ENCODE measurements at places on chromosomes 12 and 14.

GRCh38 chr12:95970905-95971304, 25.2 kb downstream of the HAL start:
- peaks cover 12% of the 10 kb centered on the region for H3K4me1 ChIP-seq
- H3K27ac ChIP-seq, result no peak overlapping the region
- H3K4me3 ChIP-seq, result no peak overlapping the region
- no peak for DNase-seq
- no peaks in the 10 kb centered on the region for H3K27me3 ChIP-seq

DNA sequence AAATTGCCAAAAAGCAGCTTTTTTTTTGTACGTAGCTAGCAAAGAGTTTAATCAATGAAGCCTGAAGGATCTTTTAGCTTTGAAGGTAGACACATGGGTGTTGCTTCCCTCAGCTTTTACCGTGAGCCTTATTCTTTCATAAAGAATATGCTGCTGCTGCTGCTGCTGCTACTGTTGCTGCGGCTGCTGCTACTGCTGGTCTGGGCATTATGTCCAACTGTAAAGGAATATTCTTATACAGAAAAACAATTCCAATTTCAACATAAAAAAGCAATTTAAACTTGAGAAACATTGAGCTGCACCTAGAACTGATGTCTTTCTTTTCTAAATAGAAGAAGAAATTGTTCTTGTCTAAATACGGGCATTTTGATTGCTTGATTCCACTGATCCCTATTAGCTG, 38.9 kb upstream of the PPP1R12A start:
- H3K36me3 ChIP-seq, result no peaks in the 10 kb centered on the region
- DNase-seq, result no peak
- H3K27ac ChIP-seq, result no peak overlapping the region
- H3K4me3 ChIP-seq, result no peak overlapping the region
- no peaks in the 10 kb centered on the region for H3K4me1 ChIP-seq
- peaks cover 10% of the 10 kb centered on the region for H3K27me3 ChIP-seq

- H3K4me1 ChIP-seq, result no peaks in the 10 kb centered on the region
- no peak overlapping the region for H3K4me3 ChIP-seq
- no peak overlapping the region for H3K27ac ChIP-seq
- peaks cover 10% of the 10 kb centered on the region for H3K27me3 ChIP-seq
- no peaks in the 10 kb centered on the region for H3K36me3 ChIP-seq
- DNase-seq, result no peak
Observed at GRCh38 chr12:56062996-56063395, 17.0 kb upstream of the ERBB3 start.

- no peak overlapping the region for H3K27ac ChIP-seq
- DNase-seq, result no peak
- H3K4me3 ChIP-seq, result no peak overlapping the region
- H3K36me3 ChIP-seq, result no peaks in the 10 kb centered on the region
- no peaks in the 10 kb centered on the region for H3K27me3 ChIP-seq
Observed at GRCh38 chr14:58882577-58883018, 244.8 kb downstream of the DACT1 start.

DNA sequence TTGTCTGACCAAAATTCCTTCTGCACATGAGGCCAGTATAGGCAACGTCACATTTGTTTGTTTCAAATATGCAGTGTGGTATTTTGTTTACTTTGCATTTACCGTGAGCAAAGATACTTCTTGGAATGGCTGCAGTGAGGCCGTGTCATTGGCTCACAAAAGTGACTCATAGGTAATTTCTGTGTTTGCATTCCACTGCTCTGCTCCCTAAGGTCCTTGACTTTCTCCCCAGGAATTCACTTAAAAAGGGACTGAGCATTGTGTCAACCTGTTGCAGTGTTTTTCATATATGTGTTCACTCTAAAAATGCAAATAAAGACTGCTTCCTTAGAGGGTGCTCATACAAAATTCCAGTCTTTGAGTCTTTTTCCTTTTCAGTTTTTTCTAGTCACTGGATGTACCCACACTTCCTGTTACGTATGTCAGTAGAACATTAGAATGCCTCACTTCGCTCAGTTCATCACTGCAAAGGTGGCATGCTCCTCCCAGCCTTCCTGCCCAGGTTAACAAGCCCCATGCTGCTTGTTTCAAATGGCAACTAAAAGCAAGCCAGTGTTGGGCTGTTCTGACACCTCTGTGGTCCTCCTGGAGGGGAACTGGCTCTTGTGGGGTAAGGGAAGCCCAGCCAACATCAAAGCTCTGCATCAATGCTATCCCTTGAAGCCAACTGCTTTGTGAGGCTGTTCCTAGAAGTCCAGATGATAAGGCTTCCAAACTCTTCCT, 9.1 kb downstream of the C12orf76 start:
- no peak for DNase-seq
- no peak overlapping the region for H3K4me3 ChIP-seq
- peaks cover 29% of the 10 kb centered on the region for H3K4me1 ChIP-seq
- H3K27ac ChIP-seq, result peak overlapping the region; percentile 55

Measured in naive B cell (primary cell).